GM19239 (cell line): ENCODE measurements at places on chromosomes 2 and 18.

DNA sequence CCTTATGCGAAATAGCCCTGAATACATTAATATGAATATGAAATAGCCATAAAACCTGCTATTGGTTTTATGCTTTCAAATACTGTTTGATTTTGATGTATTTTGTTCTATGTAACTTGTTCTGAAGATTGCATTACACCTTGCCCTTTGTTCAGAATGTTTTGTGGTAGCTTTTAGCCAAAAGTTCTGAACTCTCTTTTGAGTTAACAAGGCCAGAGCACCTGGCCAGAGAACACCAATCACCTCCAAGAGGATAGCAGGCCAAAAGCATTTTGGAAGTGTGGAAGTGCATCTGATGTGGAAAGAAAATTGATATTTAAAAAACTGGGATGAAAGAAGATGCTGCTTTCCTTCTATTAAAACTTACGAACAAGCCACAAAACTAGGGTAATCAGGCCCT lies 86.6 kb upstream of the PGAP1 start:
- no peak for DNase-seq

DNA sequence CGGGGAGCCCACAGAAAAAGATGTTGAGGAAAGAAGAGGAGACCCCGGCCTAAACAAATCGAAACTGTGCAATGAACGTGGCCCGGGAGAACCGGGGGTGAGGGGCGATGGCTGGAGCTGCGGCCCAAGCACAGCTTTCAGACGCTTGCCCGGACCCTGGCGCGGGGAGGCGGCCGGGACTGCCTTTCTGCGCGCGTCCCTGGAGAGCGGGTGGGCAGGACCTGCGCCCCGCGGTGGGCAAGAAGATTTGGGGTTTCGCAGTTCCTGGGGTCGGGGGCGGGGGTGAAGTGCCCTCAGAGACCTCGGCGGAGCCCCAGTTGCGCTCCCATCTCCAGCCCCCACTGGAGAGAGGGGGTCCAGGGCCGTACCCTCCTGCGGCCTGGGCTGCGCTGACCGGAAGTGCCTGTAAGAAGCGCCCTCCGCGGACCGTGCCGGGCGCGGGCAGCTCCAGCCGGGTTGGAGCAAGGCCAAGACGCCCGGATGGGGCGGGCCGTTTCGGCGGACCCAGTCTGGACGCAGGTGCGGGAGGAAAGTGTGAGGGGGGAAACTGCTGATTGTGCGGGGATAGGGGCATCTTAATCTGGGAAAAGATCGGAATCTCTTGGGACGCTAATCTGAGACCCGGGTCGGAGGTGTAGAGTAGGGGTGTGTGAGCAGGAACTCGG lies 11.6 kb downstream of the EN1 start:
- no peak for DNase-seq

- no peak for DNase-seq
Measured at GRCh38 chr2:226884166-226884565, 48.3 kb downstream of the RHBDD1 start.

DNA sequence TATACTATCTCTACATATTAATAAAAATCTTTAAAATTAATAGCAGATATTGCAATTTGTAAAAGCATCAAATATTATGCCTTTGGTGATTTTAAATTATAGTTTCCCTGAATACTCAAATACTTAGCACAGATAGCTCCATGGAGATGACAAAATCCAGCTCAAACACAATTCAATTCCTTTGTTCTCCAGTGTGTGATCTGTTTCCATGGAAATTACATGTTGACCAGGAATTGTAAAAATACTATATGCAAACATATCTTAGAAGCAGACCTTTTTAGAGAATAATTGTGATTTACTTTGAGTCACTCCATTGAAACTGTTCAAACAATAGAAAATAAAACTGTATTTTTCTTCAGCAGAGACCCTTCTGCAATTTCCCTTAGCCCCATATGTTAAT lies 68.3 kb downstream of the FAM161A start:
- DNase-seq = no peak

- no peak for DNase-seq
Measured at GRCh38 chr18:3871687-3872086, 421.7 kb downstream of the TGIF1 start.

GRCh38 chr18:70289351-70290312 lies 787 bp downstream of the SOCS6 start:
- DNase-seq = peak; percentile 63

- DNase-seq = no peak
Measured at GRCh38 chr2:140542627-140543026, 1588.2 kb downstream of the LRP1B start.

DNA sequence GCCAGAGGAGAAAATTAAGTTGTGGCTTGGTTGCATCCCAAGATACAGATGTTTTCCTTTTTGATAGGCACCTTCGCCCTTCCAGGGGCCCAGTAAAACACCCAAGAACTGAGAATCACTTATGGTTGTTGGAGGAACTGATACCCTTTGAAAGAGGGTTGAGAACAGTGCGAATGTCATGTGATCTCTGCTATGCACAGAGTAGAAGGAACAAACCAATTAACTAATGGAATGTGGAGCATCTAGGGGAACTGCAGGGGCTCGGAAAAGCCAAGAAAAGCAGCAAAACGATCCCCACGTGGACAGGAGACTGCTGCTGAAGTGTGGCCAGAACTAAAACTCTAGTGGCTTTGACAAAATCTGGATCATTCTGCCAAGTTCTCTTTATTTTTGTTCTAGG lies 58.8 kb downstream of the APOB start:
- DNase-seq = no peak

GRCh38 chr2:242040681-242041080 lies 171.2 kb downstream of the RTP5 start:
- DNase-seq = no peak

- DNase-seq = no peak
Measured at GRCh38 chr18:10111191-10111590, 197.4 kb downstream of the VAPA start.

- no peak for DNase-seq
Measured at GRCh38 chr18:985212-985661, 80.6 kb downstream of the ADCYAP1 start.
